Activated CD8-positive, alpha-beta memory T cell treated with anti-CD3 and anti-CD28 coated beads for 24 hours (primary cell): ENCODE measurements at places on chromosomes 7 and 10.
A peak's percentile ranks its signal among the peaks of the same experiment; 100 is the strongest.

DNA sequence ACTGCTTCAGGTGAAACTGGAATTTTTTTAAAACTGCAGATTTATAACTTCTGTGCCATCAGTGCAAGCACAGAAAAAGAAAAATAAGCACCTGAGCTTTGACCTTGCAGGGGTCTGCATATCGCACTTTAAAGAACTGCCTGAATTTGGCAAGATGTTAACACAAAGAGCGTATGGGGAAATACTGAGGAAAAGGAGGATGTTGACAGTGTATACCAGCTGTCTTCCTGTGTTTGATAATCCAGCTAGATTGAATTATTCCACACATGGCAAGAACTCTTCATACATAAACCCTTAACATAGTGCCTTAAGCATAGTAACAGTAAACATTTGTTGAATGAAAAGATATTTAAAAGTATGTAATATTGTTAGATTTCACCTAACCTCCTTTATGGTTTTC lies 30.0 kb downstream of the SMC3 start:
- DNase-seq: no peak

GRCh38 chr7:115600207-115600606 lies 430.4 kb downstream of the TFEC start:
- no peak for DNase-seq

DNA sequence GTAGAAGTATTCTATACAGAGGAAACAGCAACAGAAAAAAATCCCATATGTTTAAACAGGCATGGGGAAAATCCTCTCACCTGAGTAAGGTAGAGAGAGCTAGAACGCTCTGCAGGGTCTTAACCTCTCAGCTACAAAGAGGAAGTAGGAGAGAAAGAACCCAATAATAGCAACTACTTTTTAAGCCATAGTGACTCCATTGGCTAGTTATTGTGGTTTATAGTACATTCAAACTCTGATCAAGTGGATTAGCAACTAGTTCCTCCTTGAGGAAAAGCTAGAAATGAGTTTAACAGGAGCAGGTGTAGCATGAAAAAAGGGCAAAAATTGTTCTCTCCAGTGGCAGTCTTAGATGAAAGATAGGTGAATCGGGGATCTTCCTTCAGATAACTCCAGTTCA lies 89.7 kb downstream of the HGF start:
- no peak for DNase-seq

DNA sequence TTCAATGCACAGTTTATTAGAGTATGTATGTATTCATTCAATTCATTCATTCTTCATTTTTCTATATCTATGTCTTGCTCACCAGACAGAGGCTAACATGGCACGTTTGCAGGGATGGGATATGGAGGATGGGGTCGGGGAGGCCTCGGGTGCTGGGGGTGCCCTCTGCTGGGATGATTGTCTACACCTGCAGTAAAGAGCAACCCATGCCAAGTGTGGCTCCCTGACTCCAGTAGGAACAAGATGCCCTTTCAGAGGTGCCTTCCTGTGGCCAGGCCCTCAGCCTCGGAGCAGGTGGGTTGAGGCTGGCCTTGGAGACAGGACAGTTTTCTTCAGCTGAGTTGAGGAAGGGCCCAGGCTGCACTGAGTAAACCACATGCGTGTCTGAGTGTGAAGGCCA lies 157.2 kb downstream of the SH2D4B start:
- DNase-seq: no peak

GRCh38 chr7:141752634-141753033 lies 11.3 kb upstream of the TAS2R3 start:
- DNase-seq: no peak

GRCh38 chr7:20064974-20065862 lies 152.0 kb downstream of the MACC1 start:
- no peak for DNase-seq

GRCh38 chr10:54708591-54708990 lies 92.4 kb downstream of the PCDH15 start:
- no peak for DNase-seq

GRCh38 chr10:69088801-69089501 lies 1.0 kb downstream of the SRGN start:
- no peak for DNase-seq

DNA sequence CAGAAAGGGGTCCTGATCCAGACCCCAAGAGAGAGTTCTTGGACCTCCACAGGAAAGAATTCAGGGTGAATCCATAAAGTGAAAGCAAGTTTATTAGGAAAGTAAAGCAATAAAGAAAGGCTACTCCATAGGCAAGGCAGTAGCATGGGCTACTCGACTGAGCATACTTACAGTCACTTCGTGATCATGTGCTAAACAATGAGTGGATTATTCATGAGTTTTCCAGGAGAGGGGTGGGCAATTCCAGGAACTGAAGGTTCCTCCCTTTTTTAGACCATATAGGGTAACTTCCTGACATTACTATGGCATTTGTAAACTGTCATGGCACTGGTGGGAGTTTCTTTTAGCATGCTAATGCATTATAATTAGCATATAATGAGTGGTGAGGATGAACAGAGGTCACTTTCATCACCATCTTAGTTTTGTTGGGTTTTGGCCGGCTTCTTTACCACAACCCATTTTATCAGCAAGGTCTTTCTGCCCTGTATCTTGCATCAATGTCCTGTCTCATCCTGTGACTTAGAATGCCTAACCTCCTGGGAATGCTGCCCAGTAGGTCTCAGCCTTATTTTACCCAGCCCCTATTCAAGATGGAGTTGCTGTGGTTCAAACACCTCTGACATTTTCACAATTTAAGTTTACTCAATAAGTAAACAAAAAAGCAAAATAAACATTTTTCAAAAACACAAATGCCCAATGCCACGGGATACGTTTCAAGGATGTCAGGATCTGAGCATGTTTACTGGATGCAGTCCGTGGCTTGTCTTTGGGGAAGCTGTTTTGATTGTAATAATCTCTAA lies 37.0 kb downstream of the ALOX5 start:
- DNase-seq: no peak

GRCh38 chr10:86506499-86506898 lies 15.1 kb downstream of the WAPL start:
- DNase-seq: no peak

DNA sequence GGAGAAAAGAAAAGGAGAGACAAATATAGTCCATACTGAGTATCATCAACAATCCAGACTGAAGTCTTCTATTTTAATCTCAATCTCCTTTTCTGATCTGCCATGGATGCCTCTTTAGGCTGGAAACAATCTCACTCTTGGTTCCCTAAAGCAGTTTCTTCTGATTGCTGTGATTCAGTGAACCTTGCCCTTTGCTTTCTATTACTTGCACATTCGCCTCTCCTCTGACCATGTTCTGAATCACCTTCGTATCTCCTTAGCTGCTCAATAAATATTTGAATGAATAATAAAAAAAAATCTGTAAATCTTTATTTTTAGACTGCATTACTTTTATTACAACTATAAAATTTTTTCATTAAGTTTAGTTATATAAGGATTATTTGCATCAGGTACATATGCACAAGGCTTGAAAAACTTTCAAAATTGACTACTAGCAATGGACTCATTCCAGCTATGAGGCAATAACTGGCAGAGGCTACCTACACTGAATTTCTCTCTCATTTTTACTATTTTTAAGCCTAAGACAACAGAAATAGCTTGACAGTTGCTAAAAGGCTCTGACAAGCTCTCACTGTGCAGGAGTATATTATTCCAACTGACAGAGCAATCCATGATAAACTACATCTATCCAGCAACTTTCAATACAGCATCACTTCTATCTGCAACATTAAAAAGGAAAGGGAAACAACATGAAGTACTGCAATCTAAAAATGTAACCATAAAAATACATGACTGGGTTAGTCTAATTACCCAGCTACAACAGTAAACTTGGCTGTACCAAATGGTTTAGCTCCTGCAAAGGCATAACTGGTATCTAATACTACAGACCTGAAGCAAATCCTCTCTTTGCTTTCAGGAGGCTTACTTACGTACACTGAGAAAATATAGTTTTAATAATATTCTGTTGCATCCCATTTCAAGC lies 25.6 kb downstream of the TM9SF3 start:
- DNase-seq: no peak

- no peak for DNase-seq
Observed at GRCh38 chr10:29555091-29555745, 79.6 kb downstream of the SVIL start.

DNA sequence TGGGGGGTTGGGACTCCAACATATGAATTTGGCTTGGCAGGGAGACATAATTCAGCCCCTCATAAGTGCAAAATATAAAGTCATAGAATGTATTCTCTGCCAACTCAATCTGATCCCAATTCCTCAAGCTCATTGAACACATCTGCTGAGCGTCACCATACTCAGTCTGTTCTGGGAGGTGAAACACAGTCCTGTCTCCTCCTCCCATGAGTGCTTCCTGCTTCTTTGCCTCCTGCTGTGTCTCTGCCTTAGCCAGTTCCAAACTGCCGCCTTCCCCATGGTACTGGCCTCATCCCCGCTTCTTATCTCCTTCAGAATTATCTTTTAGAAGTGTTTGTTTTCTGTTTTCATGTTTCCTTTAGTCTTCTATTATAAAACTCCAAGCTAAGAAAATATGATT lies 365.5 kb downstream of the TNS3 start:
- no peak for DNase-seq

DNA sequence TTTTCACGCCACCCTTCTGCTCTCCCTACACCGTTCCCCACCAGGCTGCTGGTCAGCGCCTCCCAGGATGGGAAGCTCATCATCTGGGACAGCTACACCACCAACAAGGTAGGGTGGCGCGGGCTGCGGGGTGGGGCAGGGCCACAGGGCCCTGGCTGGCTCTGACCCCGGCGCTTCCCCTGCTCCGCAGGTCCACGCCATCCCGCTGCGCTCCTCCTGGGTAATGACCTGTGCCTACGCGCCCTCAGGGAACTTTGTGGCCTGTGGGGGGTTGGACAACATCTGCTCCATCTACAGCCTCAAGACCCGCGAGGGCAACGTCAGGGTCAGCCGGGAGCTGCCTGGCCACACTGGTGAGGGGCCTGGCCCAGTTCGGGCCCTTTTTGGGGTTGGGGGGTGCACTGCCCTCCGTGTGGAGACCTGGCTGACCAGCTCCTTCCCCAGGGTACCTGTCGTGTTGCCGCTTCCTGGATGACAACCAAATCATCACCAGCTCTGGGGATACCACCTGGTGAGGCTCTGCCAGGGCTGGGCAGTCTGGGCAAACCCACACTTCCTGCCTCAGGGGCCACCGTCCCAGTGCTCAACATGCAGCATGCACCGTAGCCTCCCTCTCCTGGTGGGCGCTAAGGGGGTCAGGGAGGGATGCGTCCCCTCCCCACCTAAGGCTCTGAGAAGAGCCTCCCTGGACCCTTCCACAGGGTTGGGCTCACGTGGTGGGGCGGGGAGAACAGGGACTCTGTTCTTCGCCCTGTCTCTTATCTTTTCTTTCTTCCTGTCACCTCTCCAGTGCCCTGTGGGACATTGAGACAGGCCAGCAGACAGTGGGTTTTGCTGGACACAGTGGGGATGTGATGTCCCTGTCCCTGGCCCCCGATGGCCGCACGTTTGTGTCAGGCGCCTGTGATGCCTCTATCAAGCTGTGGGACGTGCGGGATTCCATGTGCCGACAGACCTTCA lies 4.0 kb downstream of the GNB2 start:
- peak; percentile 59 for DNase-seq

GRCh38 chr7:108149119-108149518 lies 19.0 kb upstream of the LAMB4 start:
- no peak for DNase-seq

- no peak for DNase-seq
Observed at GRCh38 chr7:94513565-94513860, 3.9 kb downstream of the CASD1 start.

DNA sequence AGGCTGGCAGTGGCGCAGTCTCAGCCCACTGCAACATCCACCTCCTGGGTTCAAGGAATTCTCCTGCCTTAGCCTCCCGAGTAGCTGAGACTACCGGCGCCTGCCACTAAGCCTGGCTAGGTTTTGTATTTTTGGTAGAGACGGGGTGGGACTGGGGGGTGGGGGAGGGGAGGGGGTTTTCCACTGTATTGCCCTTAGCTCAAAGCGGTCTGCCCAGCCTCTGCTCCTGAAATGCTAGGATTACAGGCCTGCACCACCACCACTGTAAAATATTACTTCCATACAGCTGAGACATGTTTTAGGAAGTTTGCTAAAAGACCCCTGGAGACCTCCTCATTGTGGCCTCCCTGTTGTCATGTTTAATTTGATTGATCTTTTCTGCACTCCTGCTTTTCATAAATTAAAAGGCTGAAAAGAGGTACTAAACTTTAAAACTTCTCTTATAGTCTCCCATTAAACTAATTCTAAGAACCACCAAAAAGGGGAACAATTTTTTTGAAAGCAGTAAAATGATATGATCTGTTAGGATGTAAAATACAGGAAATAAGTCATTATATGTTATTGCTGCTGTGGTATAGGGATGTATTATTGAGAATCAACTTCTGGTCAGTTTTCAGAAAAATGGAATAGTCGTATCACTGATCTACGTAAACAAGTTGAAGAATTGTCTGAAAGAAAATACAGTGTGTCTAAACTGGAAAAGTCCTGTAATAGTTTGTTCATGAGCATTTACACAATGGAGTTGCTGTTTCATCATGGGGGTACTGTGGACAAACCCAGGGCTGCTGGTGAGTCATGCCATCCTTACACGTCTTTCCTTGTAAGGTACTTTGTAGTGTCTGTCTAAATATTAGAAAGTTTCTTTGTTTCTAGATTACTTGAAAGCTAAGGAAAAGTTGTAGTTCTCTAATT lies 72.9 kb upstream of the TMEM248 start:
- no peak for DNase-seq

DNA sequence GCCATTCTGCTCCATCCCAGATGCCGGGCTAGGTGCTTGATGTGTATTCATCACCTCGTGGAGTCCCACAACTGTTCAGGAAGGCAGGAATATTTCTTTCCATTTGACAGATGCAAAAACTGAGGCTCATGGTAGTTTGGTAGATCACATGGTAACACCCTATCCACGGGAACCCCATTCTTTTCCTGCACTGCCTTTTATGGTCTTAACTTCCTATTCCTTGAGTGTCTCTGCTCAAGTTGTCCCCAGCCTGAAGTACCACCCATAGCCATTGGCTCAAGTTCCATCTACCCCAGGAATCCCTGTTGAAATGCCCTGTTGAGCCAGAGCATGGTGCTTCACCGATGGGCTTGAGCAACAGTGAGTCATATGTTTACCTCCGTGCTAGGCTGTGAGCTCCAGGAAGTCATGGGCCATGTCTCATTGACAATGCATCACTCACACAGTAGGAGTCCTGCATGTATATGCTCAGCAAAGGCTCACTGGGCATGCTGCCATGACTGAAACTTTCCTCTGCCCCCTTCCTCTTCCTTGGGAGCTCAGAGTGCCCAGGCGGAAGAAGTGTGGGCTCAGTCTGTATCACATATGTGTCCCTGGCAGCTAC lies 71.7 kb upstream of the ADAM12 start:
- DNase-seq: no peak

GRCh38 chr7:26857506-26858240 lies 6.7 kb downstream of the SKAP2 start:
- DNase-seq: no peak

DNA sequence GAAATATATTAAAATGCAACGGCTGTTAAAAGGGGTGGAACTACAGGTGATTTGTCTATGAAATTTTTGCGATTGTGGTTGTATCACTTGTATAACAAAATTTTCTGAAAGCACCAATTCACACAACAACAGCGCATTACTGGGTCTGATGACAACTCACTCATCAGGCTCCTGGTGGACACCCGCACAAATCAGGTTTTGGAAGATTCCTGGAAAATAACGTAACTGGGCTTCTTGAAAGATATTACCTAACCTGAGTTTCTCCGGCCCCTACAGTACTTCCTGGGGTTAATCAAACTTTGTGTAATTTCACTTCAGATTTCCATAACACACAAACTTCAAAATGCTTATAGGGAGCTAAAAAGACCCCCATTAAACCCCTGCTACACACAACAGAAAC lies 7.6 kb downstream of the SNX8 start:
- DNase-seq: no peak

GRCh38 chr7:117114272-117114671 lies 161.0 kb downstream of the ST7 start:
- DNase-seq: no peak
